ENCODE measurements at places on chromosomes 12 and 14.

GRCh38 chr12:68011882-68012207, 22.6 kb downstream of the IFNG-AS1 start:
- DNase-seq = no peak

DNA sequence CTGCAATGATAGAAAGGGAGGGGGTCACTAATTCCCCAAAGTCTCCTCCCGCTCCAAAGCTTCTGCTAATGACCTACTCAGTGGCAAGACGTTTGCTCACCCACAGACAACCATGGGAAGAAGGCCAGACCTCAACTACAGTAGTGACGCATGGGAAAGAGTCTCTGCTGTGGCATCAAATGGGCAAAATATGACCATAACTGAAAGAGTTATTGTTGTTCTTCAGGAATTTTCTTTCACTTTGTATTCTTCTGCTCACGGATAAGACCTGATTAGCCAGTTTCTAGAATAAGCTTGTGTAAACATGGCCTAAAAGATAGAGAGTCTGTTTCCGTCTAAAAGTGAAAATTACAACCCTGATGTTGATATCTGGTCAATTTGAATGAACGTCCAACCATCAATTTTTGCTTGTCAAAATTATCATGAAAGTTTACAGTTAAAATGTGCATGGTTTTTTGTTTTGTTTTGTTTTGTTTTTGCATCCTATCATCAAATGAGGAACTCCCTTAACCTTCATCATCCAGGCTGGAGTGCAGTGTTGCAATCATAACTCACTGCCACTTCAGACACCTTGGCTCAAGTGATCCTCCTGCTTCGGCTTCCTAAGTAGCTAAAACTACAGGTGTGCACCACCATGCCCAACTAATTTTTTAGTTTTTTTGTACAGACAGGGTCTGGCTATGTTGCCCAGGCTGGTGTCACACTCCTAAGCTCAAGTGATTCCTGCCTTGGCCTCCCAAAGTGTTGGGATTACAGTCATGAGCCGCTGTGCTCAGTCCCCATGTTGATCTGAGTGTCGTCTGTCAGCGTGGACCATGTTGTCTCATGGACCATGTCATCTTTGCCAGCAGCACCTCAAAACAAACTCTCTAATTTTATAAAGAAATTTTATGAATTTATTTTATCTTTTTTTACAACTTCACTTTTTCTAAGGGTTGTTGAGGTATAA, 7.0 kb downstream of the KRT6B start:
- DNase-seq = no peak

DNA sequence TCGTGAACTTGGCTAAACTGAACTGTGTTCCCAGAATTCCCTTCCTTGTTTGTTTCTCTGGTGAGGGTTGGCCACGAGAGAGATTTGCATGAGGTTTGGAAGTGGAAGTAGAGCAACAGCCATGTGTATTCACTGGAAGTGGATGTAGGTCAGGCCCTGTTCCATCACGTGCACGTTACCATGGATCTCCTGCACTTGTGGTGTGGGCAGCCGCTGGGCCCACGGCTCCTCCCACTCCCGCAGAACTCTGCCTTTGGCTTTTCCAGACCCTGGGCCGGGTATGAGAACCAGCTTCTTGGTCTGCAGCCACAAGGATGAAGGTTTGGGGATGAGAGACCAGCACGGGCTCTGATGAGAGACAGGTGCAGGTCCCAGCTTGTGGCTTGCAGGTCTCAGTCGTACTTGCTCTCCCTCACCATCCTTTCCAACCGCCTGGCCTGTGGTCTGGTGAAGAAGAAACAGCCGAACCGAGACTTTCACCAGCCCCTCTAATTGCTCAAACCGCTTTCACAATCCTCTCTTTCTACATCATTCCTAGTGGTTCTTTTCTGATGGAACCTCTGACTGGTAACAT, 94.9 kb downstream of the DUSP16 start:
- DNase-seq = peak; percentile 46

GRCh38 chr14:91373591-91374254, 43.9 kb downstream of the CCDC88C start:
- DNase-seq = peak; percentile 71

DNA sequence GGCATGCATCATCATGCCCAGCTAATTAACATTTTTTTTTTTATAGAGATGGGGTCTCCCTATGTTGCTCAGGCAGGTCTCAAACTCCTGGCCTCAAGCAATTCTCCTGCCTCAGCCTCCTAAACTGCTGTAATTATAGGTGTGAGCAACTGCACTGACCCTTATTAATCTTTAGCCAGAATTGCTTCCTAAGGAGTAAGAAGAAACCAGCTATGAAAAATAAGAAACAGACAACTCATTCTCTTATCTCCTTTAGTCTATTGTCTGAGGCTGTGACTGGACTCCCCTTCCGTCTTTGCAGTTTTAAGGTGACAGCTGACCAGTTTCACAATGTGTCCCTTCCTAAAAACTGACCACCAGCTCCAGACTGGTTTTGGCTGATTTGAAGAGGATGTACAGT, 52.4 kb downstream of the EMP1 start:
- DNase-seq = no peak

- no peak for DNase-seq
These were observed 266.6 kb upstream of the FAR2 start for GRCh38 chr12:28882444-28882843.

GRCh38 chr14:54529811-54530210, 20.1 kb downstream of the CGRRF1 start:
- DNase-seq = no peak

GRCh38 chr12:26633591-26634210, 199.3 kb downstream of the ITPR2 start:
- DNase-seq = no peak

- DNase-seq = no peak
These were observed 99.1 kb upstream of the NAP1L1 start for GRCh38 chr12:76183459-76184186.

- DNase-seq = no peak
These were observed 845.7 kb upstream of the USP15 start for GRCh38 chr12:61414470-61414869.

DNA sequence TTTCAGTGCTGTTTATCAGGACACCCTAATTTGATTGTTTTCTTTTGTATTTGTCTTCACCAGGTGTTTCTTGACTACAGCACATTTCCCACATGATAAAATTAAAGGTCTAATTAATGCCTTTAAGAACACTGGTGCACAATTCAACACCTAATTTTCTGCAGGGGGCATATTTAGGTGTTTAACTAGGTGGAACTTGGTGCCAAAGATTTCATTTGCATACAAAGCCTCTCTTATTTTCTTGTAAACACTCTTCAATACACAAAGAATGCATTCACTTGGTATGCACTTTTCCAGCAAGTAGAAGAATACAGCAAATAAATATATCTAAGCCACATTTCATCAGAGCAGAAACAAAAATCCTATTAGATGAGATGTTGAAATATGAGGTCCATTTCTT, 646.2 kb upstream of the FOXG1 start:
- DNase-seq = no peak

DNA sequence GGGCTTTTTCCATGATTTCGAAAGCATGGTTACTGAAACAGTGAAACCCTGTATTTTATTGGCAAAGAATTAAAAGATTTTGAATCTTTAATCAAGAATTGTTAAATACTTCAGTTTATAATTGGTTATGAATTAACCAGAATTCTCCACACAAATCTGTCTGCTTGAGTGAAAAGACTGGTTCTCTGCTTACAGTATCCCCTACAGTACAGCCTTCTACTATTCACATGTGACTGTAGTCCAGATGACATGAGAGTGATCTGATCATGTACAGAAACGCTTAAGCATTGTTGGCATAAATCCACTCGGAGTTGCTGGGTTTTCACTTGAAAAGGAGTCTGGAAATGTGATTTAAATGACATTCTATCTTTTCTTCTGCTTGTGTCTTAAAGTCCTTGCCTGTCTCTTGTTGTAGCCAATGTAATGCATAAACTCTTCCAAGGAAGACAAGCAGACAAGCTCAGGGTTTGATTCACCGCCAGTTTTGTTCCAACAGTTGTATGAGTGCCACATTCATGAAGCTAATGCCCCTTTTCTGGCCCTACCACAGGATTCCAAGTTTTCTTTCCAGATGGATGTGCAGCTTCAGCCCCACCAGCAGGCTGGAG, 222.0 kb upstream of the LRIG3 start:
- no peak for DNase-seq

DNA sequence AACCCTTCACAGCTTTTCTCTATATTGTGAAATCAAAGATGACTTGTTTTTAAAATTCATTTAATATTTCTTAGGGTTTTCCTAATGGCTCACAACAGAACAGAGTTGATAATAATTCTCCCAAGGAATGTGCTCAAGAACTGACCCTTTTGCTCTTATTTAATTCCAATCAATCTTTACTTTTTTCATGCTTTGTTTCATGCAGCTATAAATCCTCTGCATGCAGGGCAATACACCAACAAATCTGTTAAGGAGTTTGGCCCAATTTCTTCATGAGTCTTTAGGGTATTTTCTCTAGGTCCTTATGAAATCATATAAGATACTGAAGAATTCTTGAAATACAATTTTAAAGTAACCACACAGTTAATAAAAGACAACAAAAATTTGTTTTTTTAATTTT, 264.2 kb downstream of the SLC6A15 start:
- DNase-seq = no peak

GRCh38 chr14:51792809-51793208, 67.6 kb upstream of the GNG2 start:
- no peak for DNase-seq

DNA sequence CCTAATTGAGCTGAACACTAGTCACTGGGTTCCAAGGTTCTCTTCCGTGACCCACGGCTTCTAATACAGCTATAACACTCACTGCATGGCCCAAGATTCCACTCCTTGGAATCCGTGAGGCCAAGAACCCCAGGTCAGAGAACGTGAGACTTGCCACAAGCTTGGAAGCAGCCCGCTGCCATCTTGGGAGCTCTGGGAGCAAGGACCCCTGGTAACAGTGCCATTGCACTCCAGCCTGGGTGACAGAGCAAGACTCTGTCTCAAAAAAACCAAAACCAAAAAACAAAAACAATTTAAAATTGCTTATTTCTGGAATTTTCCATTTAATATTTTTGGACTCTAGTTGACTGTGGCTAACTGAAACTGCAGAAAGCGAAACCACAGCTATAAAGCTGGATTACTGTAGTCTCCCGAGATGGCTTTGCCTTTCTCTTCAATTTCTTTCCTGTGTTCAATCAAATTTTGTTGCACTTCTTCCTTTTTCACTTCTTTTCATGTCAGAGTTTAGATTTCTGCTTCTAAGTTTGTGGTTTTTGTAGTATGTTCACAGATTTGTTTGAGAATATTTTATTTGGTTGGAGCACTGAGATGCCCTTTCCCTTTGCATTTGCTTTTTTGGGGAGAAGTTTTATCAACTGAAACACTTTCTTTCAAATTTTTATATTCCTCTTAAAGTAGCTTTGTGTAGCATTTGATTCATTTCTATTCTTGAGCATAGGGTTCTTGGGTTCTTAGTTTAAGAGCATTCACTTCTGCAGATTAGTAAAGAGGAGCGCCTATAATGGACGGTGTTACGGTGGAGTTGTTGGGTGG, 44.6 kb downstream of the DDHD1 start:
- DNase-seq = no peak

- no peak for DNase-seq
These were observed 1.4 kb upstream of the CNOT2 start for GRCh38 chr12:70241845-70242244.

GRCh38 chr12:113418213-113418879, 3.8 kb upstream of the SDSL start:
- no peak for DNase-seq

DNA sequence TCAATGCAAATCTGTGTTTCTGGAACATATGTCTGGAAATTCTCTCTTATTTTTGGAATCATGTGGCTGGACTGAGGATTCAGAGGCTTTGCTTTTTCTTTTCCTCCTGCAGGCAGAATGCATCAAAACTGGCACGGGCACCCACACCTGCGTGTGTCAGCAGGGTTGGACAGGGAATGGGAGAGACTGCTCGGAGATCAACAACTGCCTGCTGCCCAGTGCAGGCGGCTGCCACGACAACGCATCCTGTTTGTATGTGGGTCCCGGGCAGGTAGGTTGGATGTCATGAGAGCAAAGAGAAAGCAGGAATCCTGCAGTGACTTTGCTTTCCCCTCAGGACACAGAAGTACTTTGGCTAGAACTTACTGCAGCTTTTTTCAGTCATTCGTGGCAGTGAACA, 90.3 kb downstream of the STAB2 start:
- no peak for DNase-seq

DNA sequence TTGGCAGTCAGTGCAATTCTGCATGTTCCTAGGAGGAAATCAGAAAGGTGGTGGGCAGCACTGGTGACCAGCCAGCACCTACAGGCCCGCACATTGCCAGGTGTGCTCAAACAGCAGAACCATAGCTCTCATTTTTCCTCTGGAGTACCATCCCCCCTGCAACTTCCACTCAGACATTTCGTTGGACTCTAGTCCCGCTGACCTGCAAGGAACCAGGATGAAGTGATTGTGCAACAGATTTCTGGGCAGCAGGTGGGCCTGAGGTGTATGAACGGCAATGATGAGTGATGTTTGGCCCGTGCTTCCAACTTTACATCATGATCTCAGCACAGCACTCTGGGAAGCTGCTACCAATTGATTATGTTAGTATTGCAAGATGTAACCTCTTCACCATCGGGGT, 129.9 kb downstream of the NTF3 start:
- no peak for DNase-seq

DNA sequence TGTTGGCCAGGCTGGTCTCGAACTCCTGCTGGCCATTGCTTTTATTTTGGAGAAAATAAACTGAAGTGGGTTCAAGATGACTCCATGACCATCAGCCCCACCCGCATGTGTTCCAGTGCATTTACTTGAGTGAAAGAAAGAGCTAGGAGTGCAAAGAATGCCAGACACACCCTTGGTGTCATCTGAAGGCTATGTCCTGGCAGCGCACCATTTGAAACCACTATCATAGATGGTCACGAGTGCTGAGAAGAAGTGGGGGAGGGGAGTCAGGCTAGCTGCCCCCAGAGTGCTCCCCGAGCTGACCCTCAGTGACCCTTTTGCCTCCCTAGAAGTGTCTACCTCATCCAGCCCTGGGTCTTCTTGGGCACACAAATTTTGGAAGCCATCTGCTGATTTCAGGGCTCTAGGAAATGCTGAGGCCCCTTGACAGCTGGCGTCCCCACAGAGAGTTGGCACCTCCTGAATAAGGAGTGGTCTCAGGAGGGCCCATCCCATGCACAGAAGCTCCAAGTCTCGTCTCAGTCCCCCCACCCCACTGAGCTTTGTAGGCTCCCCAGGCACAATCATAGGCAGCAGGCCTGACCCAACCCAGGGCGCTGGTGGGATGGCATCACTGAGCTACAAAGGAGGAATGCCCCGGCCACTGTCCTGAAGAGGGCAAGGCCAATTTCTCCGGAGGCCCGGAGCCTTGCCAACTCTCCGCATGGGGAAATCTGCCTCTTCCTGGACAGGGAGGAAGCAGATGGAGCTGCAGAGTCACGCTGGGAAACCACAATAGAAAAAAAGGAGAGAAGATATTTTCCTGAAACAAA, 28.0 kb downstream of the PXN start:
- DNase-seq = no peak

GRCh38 chr14:64196056-64196455, 98.1 kb downstream of the ESR2 start:
- no peak for DNase-seq

GRCh38 chr12:116420227-116420880, 138.8 kb upstream of the MAP1LC3B2 start:
- DNase-seq = no peak

Data from activated naive CD4-positive, alpha-beta T cell treated with anti-CD3 and anti-CD28 coated beads, Interleukin-2, amount 10 ng/mL, durations not matched to agents 7 days and 5 days (primary cell).